ENCODE measurements at places on chromosomes 12 and 14.

GRCh38 chr14:27634056-27634970, 1036.5 kb upstream of the NOVA1 start:
- DNase-seq, result no peak

DNA sequence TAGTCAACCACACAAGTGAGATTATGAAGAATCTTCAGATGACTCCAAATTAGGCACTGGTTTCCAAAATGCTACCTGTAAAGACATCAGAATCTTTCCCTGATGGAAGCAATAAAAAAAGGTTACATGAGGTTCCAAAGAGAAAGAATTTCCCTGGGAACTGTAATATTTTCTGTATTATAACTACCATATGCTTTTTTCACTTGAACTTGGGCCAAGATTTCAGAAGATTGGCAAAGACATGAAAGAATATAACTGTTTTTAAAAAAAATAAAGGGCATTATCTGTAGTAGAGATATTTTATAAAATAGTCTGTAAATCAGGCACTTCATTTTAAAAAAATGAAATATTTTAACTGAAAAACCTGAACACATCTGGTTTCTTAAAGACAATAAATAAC, 12.9 kb downstream of the HECTD1 start:
- DNase-seq, result no peak

DNA sequence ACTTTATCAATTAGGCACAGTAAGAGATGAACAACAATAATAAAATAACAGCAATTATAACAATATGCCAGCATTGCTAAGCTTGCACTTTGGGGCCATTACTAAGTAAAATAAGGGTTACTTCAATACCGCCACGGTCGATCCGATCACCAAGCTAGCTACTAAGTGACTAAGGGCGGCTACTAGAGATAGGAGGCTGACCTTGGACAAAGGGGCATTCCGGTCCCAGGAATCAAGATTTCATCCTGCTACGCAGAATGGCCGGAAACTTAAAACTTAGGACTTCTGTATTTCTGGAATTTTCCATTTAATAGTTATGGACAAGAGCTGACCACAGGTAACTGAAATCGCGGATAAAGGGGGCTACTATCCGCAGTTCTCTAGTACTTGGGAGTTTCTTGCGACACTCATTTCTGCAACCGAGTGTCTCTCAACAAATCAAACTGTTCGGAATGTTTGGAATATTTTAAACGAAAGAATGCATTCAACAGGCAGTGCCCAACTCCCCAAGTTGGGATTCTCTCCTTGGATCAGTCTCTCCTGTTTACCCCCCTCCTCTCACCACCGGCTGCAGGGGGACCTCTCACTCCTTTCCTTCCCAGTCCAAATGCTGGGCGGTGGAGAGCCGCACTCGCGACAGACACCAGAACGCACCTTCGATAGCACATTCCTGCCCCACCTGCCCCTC, 650 bp downstream of the HEBP1 start:
- DNase-seq, result no peak

DNA sequence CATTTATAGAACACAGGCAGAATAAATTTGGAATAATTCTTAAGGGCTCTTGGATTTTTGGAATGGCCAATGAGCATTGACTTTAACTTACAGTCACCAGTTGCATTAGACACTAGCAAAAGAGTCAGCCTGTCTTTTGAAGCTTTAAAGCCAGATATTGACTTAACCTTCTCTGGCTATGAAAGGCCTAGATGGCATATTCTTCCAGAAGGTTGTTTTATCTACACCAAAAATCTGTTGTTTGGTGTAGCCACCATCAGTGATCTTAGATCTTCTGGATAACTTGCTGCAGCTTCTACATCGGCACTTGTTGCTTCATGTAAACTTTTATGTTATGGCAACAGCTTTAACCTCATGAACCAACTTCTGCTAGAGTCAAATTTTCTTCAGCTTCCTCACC, 10.4 kb downstream of the PCNX1 start:
- no peak for DNase-seq
